ENCODE measurements at places on chromosomes 3 and 15. TPM values are rescaled to one million over a fixed set of nuclear protein-coding genes. Genes with fewer than 3 reads are reported as not detected.

DNA sequence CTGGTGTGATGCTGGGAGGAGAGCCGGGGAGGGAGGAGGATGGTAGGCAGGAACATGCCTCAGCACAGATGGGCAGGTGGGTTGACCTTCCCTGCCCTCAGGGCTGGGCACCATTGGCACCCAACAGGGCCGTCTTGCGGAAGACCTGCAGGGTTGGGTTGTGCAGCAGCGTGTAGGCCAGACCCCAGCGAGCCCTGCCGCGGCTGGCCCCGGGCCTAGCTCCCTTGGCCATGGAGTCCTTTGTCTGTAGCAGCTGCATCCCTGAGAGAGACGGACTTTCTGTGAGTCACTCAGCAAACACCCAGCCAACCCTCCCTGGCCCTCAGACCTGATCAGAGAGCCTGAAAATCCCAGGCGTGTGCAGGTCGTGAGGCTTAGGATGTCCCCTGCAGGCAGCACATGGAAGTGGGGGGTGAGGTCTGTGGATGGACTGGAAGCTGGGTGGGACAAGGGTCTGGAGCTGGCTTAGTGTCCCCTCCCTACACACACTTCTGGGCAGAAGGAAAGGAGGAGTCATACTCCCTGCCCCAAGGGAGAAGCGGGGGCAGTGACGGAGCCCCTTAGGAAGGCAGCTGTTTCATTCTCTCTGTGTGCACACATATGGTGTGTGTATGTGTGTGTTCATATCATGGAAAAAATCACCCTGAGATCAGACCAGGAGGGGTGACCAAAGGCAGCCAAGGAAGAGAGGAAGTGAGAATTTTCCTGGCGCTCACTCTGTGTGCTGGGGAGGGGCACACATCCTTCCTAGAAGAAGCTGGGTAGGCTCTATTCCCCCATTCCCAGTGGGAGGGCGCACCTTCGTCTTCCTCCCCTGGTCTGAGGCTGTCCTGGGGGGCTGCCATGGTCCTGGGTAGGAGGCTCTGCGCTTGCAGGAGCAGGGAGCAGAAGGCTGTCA is 6.7 kb downstream of the ISLR start:
- no peak for DNase-seq

GRCh38 chr15:85518979-85519761 is 138.8 kb downstream of the AKAP13 start:
- DNase-seq: no peak

DNA sequence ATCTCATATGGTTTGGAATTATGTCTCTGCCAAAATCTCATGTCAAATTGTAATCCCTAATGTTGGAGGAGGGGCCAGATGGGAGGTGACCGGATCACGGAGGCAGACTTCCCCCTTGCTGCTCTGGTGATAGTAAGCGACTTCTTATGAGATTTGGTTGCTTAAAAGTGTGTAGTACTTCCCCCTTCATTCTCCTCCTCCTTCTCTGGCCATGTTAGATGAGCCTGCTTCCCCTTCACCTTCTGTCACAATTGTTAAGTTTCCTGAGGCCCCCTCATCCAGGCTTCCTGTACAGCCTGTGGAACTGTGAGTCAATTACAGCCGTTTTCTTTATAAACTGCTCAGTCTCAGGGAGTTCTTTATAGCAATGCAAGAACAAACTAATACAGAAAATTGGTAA is 51.1 kb downstream of the NEDD4 start:
- DNase-seq: no peak

GRCh38 chr3:72034986-72035385 is 250.0 kb upstream of the PROK2 start:
- no peak for DNase-seq

DNA sequence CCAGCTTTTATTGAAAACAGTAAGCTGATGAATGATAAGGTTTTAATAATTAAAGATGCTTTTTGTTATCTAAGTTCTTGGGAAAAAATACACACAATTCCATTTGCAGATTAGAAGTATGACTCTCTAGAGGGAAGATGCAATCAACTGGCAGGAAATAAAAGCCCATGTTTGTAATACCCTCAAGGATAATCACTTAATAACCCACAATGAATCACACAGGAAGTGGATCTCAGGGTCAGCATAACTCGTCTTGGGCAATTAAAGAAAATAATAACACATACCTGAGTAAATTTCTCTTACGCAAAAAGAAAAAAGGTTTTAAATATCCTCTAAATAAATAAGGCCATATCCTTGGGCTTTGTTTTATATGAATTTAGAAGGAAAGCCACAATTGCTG is 9.4 kb upstream of the EID1 start:
- no peak for DNase-seq

GRCh38 chr3:166064476-166064875 is 227.3 kb upstream of the BCHE start:
- DNase-seq: no peak

DNA sequence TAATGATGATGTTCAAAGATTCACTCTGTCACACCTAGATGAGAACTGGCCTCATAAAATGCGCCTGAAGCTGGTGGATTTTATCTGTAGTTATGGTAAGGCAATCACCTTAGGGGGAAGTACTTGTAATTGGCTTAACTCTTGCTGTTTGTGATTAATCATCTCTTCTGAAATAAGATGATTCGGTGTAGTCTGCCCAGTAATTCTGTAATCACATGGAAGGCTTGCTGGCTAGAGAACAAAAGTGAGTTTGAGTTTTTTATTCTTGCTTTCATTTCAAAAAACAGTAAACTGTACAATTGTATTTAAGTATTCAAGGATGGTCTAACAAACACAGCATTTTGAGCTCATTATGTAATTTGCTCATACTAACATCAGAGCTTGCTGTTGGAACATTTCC is 72.1 kb downstream of the OTOL1 start:
- DNase-seq: no peak

DNA sequence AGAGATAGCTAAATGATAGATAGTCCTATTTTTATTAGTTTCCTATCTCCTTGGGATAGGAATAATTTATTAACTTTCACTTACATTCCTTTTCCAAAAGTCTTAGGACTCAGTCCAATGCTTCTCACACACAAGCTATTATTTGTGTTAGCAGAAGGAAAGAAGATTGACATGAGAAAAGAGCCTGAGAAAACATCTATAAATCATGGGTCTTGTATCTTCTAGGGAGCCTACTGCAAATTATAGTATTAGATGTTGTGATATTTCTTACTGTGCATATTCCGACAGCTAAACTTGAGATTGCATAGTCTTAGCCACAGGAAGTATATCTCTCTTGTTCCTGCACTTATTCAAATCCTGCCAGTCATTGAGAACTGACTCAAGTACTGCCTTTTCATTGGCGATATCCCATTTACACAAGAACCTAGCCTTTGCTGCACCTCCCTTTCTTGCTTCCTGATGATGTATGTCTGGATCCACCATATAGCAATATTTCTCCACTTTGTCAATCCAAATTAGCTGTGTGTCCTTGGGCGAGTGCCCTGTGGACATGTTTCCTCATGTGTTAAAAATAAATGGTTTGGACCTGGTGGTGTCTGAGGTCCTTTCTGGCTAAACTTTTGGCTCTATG is 245.1 kb upstream of the LMCD1 start:
- DNase-seq: no peak

GRCh38 chr15:80594091-80594889 is 100.8 kb upstream of the ABHD17C start:
- DNase-seq: no peak

DNA sequence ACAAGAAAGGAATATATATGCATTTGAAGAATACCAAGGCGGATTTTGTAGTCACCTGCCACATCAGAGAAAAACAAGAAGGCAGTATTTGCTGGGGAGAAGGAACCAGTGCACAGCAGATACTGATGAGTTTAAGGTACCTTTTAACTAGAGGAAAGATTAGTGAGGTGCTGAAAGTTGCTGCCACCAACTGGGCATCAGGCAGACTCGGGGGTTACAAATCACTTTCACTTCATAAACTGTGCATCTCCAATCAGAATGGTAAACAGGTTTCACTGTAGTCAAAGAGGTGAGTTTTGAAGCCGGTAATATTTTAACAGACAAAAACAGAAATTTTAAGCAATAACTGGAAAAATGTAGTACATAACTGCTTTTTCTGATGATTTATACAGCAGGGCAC is 4.1 kb downstream of the FBN1 start:
- DNase-seq: no peak

- DNase-seq: no peak
Observed at GRCh38 chr3:167394003-167394402, 13.9 kb upstream of the ZBBX start.

DNA sequence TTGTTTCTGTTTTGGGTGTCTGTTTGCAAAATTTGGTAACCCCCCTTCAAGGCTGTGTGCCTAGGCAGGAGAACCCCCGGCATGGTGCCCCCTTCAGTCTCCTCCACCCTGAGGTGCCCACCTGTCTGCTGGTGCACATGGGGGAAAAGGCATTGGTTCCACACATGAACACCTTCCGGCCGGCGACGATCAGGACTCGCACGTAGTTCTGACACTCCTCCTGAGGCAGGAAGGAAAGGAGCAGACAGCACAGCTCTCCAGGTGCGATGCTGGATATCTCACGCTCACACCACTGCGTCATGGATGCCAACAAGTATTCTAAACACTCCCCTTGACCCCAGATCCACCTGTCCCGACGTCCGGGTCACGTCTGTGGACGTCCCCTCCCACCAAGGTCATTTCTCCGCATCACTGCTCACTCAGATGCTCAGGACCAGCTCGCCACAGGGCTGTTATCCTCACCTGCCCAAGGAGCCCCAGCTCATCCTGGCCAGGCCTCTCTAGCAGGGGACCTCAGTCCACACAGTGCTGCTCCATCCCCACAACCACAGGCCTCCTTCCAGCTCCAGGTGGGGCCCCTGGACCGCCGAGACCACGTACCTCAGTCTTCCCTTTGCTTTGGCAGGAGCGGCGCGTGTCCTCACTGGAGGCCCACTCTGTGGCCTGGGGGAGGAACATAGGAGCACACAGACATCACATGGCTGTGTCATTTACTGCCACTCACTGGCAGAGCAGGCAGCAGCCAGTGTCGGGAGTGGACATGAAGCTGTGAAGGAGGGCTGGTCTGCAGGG is 99.0 kb downstream of the SEMA5B start:
- no peak for DNase-seq

DNA sequence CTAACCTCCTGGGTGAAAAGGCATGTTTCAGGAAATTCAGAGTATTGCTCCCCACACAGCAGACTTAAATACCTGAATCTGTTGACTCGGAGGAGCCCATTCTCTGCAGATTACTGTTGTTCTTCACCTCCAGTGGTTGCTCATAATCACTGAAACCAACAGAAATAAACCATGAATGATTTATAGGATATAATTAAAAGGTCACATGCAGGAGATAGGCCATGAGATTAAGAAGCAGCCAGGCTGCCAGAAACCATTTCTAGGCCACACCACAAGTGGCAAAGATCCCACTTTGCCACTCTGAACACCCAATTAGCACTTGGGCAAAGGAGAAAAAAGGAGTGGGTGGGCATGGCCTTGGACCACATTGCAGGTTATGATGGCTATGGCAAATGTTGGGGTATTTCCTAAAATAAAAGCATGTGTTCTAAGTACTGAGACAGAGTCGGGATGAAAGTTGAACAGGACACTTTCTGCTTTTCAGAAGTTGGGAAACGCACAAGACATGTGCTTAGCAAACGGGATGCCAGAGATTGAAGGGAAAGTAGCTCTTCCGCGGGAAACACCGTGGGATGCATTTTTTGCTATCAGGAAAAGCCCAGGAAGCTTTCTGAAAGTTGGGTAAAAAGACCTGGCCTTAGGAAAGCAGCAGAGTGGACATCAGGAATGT is 1.5 kb downstream of the CDC25A start:
- DNase-seq: no peak

- DNase-seq: no peak
Observed at GRCh38 chr3:8864402-8865350, 95.3 kb upstream of the OXTR start.

DNA sequence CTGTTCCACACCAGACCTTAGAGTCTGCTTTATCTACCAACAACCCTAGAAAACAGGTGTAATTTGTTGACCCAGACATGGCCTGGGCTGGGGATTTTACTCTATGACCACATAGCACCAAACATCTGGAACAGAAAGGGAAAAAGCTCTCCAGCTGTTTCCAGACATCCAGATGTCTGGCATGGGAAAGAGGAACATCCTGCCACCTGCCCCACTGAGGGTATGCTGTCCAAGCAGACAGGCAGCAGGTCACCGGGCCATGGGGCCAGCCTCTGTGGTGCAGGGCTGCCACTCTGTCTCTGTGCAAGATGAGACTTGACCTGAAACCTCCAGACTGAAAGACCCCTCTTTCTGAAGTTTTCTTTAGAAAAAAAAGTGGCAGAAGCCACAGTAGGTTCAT is 359.3 kb upstream of the ICE2 start:
- DNase-seq: no peak

PLXNA1 gene
- total RNA-seq: 7.6 TPM

CLPX gene
- 84.1 TPM for total RNA-seq

COL6A6 gene
- not detected for total RNA-seq

FOXP1 gene
- 119 TPM for total RNA-seq

SPINT1 gene
- total RNA-seq: 6.9 TPM

CD86 gene
- 0.49 TPM for total RNA-seq

APOD gene
- 0.54 TPM for total RNA-seq

ZMYND10 gene
- total RNA-seq: 4.1 TPM
